Activated naive CD8-positive, alpha-beta T cell treated with anti-CD3 and anti-CD28 coated beads, Interleukin-2, amount 10 ng/mL, durations not matched to agents 7 days and 5 days (primary cell): ENCODE measurements at places on chromosomes 1 and 21. TPM values are rescaled to one million over a fixed set of nuclear protein-coding genes. Genes with fewer than 3 reads are reported as not detected.

- DNase-seq, result peak; percentile 76
Measured at GRCh38 chr1:226679853-226680516, 59.1 kb downstream of the ITPKB start.

GRCh38 chr1:115164484-115164883, 75.2 kb upstream of the TSPAN2 start:
- DNase-seq, result no peak

CHI3L2 gene
- 33.9 TPM for total RNA-seq

- DNase-seq, result no peak
Measured at GRCh38 chr1:180597520-180597919, 34.3 kb upstream of the XPR1 start.

DNA sequence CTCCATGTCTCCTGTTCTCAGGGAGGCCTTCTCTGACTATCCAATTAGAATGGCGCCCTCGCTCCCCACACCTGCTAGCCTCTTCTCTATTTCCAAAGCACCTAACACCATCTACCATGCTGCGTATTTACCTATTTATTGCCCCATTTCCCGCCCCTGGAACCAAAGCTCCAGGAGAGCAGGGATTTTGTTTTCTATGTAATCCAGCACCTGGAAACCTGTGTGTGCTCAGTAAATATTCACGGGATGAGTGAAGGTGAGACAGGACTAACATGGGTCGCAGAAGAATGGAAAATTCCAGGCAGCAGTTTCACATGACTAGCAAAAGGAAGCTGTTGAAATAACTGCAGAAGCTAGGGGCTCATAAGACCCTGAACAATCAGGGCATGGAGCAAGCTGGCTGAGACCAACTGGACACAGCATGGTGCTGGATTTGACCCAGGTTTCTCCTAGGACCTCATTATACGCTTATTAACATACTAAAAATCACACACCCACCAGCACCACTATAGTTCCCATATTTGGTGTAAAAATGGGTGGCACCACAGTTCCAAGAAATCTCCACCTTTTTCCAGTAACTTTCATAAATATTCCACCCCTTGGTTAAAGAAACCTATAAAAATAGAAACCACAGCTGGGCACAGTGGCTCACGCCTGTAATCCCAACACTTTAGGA, 15.1 kb upstream of the TENT5B start:
- no peak for DNase-seq

ZBTB8A gene
- not detected for total RNA-seq

DNA sequence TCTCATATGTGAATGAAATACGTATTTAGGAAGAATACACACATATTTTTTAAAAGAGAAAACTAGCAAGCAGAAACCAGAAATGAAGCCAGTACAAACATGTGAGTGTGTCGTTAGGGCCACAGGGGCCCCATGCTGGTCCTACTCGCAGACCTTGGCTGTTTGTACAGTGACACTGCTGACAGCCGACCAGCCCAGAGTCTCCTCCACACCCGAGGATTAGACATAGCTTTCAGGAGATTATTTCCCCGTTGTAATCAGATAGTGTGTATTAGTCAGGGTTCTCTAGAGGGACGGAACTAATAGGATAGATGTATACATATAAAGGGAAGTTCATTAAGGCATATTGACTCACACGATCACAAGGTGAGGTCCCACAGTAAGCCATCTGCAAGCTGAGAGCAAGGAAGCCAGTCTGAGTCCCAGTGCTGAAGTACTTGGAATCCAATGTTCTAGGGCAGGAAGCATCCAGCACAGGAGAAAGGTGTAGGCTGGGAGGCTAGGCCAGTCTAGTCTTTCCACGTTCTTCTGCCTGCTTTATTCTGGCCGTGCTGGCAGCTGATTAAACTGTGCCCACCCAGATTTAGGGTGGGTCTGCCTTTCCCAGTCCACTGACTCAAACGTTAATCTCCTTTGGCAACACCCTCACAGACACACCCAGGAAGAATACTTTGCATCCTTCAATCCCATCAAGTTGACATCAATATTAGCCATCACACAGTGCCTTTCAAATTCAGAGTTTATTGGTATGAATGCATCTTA, 51.2 kb downstream of the DIP2A start:
- no peak for DNase-seq

GRCh38 chr21:39666026-39666425, 53.3 kb downstream of the B3GALT5 start:
- DNase-seq, result no peak

DNA sequence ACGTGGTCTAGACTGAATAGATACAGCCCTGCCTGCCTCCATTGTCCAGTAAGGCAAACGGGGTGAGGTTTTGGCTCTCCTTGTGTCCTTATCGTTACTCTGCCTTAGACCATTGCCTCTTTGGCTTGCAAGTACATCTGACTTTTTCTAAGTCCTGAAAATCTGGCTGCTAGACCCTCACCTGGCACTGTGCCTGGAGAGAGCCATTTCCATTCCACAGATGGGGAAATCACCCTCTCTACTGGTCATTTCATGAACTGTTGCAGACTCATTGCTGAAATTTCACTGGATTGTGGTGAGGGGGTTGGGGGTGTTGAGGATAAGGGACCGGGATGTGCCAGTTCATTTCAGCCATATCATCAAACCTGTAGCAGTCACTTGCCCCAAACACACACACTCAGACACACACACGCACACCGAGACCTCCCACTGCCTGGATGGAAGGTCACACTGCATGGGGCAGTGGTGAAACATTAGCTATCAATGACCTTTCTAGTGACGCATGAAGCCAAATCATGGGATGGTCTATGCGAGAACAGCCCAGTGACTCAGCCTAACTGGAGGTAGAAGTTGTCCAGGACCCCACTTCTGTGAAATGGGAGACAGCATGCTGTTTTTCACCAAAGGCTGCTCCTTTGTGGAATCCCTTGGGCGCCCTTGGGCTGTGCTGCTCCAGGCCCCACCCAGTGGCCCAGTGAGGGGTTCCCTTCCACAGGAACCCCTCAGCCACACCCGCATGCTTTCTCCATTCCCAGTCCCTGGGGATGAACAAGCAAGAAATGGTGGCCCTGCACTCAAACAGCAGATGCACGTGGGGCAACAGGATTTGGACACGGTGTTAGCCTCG, 34.9 kb upstream of the VASH2 start:
- no peak for DNase-seq

S100A7A gene
- not detected for total RNA-seq

GRCh38 chr1:4379451-4380175, 274.8 kb upstream of the AJAP1 start:
- DNase-seq, result no peak

HTR6 gene
- total RNA-seq, result 0.14 TPM

DNA sequence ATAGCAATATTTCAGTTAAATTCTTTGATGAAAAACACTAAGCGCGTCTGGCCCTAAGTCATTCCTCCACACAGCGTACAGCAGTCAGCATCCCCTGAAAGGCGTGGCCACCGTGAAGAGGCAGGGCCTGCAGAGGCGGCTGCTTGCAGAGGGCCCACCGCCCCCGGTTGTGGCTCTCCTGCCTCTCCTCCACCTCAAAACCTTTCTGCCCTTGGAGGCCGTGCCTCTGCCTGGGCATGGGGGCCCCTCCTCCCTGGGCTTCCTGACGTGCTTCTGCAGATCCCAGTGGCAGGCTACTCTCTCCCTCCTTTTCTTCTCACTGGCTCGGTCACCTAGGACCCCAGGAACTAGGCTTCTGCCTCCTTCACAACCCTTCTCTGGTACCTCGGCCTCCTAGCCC, 16.2 kb downstream of the CLSTN1 start:
- DNase-seq, result no peak

DNA sequence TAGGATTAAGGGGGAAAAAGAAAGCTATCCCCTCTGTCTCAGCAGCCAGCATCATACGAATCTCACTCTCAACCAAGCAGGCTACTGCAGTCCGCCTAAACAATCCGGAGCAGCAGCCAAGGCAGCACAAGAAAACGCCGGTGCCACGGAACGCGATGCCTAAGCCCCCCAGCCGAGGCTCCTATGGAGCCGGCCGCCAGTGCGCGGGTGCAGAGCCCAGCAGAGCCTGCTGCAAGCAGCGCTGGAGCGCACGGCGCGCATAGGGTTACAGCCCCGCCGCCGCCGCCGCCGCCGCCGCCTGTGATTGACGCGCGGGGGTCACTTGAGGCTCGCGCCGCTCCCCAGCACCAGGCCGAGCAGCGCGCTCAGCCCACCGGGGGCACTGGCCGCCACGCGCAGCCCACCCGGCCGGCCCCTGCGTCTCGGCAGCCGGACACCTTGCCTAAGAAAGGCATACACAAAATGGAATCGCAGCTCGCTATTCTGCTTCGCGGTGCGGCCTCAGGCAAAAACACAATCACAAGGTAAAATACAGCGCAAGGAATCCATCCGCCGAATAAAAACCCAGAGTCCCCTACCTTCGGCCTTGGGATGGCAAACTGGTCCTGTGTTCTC, 780 bp downstream of the HIVEP3 start:
- peak; percentile 75 for DNase-seq

DNA sequence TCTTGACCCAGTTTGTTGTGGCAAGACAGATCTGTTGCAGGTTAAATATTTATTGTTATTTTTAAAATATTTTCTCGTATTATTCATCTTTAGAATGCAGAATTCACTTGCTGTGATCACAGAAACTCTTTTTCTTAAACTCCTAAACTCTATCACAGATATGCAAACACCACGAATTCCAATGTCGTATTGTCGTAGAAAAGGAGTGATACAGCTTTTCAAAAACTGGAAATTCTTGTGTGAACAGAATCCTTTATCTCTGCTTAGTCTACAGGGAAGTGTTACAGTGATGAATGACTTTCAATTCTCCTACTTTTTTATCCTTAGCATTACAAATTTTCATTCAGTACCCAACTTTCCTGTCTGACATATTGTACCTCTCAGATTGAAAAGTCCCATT, 1329.5 kb upstream of the B3GALT2 start:
- no peak for DNase-seq

LCE7A gene
- not detected for total RNA-seq

GPR52 gene
- 3.5 TPM for total RNA-seq

RHOU gene
- 7.5 TPM for total RNA-seq

- DNase-seq, result no peak
Measured at GRCh38 chr1:41525891-41526587, 41.6 kb upstream of the EDN2 start.

RGS4 gene
- total RNA-seq, result not detected

GRCh38 chr1:205240118-205240517, 12.4 kb downstream of the TMCC2 start:
- DNase-seq, result no peak

- no peak for DNase-seq
Measured at GRCh38 chr1:166182281-166182680, 15.5 kb upstream of the FAM78B start.
